ENCODE measurements at places on chromosomes 13 and 19.

DNA sequence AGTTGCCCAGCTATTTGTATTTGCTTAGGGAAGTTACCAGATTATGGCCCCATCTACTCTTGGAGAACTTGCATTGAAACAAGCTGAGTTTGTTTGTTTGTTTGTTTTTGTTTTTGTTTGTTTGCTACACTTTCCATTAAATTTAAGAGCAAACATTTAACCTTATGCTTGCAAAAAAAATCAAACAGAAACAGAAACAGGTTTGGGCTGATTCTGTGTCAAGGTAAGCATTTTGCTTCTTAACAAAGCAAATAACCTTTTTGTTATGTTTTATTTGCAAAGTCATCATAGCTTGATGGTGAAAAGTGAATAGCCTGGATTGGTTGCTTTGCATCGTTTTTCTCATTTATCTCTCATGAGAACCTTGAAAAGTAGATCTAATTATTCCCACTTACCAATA lies 531.8 kb downstream of the EFNB2 start:
- DNase-seq: no peak

DNA sequence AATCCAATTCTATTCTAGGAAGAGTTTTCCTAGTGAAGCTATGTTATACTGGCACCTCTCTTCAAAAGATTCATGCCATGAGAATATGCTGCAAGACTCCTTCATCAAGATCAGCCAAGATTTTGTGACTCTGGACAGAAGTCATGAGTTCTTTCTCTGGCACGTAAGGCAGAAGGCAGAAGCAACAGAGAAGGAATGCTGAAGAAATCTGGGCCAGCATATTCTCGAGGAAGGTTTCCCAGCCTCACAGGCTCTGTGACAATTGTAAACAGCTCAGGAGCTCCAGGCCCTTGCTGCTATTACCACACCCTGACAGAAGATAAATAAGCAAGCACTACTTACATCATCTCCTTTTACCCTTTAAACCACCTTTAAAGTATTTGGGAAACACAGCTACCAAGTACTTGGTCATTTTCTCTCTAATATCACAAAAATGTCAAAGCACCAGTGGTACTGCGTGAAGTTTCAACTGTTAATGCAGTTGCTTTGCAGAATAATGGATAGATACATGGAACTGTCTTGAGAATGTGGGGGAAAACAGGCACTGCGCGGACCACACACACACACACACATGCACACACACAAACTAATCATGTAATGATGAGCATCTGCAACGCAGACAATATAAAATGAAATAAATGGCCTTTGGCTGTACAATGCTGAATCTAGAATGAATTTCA lies 55.4 kb downstream of the INTS6 start:
- DNase-seq: no peak

- no peak for DNase-seq
These were observed 56.6 kb downstream of the TUBGCP3 start for GRCh38 chr13:112531263-112531794.

DNA sequence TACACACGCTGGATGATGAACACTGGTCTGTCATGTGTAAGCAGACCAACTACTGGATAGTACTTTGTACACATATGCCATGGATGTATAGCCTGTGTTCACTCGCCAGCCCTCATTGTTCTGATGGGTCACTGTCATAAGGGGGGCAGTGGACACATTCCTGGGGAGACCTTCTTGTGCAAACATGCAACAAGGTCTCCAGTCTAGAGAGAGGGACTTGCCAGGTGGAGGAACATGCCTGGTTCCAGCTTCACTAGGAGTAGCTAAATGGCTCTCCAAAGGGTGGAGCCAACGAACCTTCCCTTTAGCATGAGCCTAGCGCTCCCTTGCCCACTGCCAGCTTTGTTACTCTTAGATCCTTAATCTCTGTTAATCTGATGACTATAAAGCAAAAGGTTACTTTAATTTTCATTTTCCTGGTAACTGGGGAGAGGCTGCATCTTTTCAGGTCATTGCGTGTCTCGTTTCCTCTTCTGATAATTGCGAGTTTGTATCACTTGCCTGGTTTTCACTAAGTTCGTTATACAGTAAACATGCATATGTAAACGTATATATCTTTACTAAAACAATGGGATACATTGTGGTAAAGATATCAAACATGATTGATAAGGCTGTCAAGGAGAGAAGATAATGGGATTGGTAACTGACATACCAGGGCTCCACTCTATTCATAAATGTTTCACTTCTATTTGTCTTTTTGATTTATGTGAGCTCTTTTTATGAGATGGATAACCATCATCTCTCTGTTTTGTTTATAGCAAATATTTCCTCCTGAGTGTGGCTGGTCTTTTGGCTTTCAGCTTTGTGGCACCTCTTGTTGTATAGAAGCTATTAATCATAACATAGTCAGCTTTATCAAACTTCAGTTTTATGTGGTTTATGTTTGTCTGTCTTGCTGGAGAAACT lies 235.2 kb upstream of the SGCG start:
- DNase-seq: no peak

DNA sequence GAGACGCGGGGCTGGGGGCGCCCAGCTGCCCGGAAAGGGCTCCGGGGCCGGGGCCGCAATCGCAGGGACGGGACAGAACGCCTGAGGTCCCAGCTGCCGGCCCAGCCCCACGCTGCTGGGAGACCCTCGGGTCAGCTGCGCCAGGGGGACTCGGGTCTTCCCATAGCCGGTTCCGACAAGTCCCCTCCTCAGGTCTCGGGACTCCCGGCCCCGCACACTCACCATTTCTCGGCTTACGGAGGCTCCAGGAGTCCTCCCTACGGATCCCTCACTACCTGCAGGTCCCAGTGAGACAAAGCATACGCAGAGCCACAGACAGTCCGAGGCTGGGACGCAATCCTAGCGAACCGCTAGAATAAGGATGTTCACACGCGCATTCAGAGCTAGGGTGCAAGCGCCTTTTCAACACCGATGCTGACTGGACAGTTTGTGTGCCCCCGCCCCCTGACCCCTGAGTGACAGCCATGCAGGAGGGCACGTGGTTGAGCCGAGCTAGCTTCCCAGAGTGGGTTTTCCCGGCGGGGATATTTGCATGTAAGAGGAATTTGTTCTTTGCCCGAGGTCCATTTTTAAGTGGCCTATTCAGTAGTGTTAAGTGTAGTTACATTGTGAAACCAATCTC lies 13.6 kb downstream of the ZNF490 start:
- DNase-seq: no peak
